ENCODE measurements at places on chromosomes 1 and 21.

- DNase-seq: no peak
Observed at GRCh38 chr1:54190526-54190925, 9.3 kb downstream of the CYB5RL start.

- no peak for DNase-seq
Observed at GRCh38 chr21:25904044-25904695, 169.4 kb downstream of the GABPA start.

DNA sequence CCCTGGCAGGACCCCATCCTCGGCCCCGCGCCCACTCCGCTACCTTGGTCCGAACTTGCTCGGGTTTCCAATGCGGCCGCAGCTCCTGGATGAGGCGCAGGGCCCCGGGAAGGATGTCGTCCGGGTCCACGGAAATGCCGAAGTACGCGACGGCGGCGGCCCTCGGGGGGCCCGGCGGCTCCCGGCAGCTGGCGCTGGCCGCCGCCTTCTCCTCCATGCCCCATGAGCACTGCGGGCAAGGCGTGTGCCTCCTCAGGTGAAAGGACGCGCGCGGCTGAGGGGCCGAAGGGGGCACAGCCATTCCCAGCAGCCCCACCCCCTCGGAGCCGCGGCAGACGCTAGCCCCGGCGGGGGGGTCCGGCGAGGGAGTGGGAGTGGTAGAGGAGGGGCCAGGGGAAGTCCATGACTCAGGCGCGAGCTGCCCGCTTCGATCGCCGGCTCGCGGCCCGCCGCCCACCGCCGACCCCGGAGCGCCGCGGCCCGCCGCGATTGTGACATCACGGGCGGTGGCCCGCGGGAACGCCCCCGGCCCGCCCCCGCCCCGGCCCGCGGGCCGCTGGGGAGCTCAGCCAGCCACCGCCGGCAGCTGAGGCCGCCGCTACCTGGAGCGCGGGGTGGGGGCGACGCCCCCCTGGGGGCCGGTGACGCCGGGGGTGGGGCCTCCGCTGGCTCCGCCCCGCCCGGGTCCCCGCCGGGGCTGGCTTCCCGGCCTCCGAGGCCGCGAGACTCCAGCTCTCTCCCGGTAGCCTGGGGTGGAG lies at the start of gene ETNK2:
Gene ETNK2 (minus strand): TSS at position 493 of the 758 bp plus-strand sequence. CDS start 192 bp downstream, at position 301.
- no peak for DNase-seq

- no peak for DNase-seq
Observed at GRCh38 chr1:236550961-236551851, 27.4 kb downstream of the LGALS8 start.

GRCh38 chr1:228402641-228403025 lies 4.0 kb downstream of the TRIM11 start:
- DNase-seq: no peak

DNA sequence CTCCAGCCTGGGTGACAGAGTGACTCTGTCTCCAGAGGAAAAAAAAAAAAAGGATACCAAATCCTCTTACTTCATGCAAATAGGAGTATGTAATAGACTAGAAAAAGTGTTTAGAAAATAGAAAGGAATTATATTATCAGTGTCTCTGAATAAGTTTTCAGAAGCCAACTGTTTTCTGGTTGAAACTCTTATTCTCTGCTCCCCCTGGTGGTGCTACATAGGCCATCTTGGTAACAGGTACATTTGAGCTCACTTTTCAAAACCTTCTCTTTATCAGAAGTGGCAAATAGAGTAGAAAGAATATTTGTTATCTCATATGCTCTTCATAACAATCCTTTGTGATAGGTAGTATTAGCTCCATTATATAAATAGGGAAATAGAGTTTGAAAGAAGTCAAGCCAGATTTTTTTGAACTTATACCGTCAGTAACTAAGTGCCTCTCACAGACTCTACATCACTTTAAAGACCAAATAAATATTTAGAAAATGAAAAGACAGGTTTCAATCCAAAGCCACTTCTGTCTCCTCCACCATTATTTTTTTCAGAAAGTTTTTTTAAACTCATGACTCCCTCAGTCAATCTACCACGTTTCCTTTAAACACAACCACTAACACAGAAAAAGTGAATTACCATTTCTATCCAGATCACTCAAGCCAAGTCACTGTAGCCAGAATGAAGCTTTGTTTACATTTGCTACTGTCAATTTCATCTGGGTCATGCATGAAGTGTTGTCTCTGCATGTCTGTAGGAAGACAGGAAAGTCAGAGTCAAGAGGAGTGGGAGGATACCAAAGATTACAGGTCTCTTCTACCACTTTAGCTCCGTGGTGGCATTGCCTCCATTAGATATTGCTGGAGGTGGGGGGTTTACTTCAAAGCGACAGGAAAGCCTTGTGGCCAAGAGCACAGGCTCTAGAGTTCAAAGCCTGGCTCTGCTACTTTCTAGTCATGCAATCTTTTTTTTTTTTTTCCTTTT lies 45.6 kb downstream of the IL23R start:
- peak; percentile 6 for DNase-seq

DNA sequence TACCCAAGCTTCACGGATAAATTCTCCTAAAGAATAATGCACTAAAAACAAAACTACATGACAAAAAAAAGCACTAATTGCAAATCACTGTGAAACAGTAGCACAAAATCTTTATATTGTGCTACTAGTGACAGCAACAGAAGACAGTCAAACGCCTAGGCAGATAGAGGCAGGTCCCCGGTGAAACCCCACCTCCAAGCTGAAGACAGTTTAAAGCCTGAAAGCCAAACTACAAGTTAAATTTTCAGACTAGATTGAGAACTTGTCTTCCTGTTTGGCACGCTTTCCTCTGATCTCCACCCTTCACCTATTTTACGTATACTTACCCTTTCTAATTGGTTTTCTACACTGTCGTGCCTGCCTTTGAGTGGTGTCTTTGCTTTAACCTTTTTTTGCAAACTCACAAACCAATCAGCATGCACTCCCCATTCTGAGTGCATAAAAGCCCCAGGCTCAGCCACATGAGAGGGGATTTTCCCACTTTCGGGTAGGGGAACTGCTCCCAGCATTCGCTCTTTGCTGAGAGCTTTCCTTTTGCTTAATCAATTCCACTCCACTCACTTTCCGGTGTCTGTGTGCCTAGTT lies 3.6 kb upstream of the BACH1 start:
- DNase-seq: no peak

DNA sequence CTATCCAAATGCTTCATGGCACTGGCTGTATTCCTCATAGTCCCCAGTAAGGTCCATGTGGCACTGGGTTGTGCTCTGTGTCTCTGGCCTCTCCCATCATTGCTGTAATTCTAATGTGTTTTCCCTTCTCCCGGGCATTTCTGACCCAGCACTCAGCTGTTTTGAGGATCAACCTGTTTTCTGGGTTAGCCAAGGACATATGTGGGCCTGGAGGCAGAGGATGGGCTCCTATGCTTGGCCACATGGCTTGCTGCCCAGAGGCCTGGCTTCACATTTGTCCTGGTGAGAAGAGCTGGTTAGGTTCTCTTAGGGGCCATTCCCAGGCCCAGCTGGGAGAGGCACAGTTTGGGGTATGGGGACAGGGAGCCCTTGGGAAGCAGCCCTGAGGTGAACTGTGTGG lies 103.1 kb downstream of the FAM78B start:
- no peak for DNase-seq

DNA sequence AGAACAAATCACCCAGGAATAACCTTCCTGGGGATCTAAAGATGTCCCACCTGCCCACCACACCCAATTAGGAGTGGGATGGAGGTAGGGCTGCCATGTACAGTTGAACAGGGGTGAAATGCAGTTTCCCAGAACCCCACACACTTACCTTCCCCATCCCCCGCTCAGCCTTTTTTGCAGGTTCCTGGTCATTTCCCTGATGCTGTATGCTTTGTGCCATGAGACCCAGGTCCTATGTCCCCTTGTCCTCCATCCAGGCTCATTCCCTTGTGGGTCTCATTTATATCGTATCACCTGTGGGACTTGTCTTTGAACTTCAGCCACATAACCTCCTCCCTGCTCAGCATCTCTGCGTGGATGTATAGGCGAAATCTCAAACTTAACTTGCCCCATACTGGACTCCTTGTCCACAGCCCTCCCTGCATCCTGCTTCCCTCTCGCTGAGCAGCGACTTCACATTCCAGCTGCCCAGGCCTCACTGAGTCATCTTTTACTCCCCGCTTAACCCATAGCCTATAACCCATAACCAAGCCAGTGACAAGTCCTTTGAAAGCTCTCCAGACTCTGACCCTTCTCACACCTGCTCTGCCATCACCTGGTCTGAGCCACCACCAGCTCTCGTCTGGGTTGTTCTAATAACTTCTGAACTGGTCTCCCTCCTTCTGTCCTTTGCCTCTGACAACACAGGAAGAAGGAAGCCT lies 4.7 kb downstream of the LDLRAD2 start:
- peak; percentile 26 for DNase-seq

GRCh38 chr21:41520560-41521442 lies 12.8 kb upstream of the TMPRSS2 start:
- DNase-seq: no peak

DNA sequence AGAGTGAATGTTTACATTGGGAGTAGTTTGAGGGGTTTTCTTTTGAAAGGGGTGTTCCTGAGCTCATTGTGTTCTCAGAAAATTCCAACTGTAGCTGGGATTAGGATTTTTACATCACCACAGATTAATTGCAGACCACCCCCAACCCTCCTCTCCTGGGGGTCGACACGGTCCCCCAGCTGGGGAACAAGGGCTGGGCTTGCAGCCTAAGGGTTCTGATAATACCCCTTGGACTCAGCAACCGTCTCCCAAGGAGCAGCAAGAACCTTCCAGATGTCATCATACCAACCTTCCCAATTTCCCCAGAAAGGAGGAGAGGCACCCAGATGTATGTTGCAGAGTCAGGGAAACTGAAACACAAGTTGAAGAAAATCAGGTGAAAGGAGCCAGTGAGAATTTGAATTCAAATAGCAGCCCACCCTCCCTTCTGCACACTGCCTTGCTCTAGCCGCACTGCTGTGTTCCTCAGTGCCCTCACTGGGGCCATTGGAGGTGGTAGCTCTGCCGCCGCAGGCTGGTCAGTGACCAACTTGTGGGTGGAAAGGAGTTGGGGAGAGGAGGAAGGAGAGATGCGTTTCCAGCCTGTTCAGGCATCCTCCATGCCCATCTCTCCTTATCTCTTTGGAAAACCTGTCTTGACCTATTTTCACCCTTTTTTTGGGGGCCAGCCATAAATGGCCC lies 14.7 kb upstream of the IGFN1 start:
- no peak for DNase-seq

GRCh38 chr1:192099328-192099727 lies 58.9 kb upstream of the RGS18 start:
- DNase-seq: no peak

GRCh38 chr1:3440300-3440681 lies 14.2 kb upstream of the ARHGEF16 start:
- no peak for DNase-seq

DNA sequence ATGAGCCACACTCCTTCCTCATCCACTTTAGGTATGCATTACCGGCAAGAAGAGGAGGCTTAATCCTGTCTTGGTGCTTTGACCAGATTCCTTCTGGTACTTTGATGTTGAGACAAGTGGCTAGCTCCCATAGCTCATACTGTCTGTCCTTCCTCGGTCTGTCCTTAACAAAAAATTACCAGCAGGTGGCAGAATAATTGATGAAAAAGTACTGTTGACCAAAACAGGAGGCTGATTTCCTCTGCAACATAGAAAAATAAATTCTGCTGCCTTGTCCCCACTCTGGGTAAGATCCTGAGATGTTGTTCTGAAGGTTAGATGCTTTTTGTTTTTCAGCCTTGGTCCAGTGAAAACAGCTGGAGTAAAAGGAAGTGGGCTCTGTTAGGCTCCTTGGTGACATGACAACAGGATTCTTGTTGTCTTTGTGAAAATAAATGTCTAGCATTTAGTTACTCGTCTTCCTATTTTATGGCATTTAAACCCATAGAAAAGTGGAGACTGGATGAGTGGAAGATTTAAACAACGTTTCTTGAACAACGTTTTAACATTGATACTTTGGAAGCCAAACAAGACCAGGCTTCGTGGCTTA lies 11.2 kb upstream of the HJV start:
- DNase-seq: no peak

- no peak for DNase-seq
Observed at GRCh38 chr1:213844632-213845031, 143.1 kb upstream of the PROX1 start.

GRCh38 chr1:91148641-91149069 lies 126.8 kb upstream of the ZNF644 start:
- DNase-seq: no peak

DNA sequence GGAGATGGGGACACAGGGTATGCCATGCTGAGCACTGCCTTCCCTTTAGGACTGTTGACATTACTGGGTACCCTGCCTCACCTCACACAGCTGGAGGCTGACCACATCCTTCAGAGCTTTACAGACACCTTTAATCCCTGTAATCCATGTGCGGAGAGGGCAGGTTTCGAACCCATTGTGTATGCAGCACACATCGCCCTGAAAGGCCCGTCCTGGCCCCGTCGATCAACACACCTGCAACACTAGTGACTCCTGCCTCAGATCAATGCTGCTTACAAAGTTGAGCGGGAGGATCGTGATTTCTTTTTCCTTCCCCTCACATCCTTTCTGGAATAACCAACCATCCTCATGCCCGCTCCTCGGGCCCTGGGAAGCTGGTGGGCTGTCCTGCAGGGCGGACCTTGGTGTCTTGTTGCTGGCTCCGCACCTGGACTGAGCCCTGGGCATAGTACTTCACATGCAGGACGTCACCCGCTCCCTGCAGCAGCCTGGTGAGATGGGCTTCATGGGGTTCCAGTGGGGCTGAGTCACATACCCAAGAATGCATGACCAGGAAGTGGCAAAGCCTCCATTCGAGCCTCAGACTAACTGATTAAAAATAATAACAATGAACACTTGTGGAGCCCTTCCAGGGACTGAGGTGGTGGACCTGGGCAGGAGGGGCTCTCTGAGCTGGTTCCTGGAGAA lies 403.6 kb downstream of the PTPRU start:
- no peak for DNase-seq

DNA sequence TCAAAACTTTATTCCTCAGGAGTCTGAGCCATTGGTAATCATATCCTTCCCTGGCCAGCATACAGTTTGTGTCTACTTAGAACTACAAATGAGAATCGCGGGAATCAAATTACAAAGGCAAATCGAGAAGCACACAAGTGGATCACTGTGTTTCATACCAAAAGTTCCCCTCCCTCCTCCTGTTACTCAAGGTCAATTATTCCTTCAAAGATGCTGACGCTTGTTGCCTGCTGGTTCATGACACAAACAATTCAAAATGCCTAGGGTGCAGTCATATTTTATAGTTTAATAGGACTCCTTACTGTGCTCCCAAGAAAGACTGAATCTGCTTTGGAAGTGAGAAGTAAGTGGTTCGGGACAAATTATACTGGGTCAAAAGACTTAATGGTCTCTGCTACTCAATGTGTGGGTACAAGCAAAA lies 93.0 kb upstream of the PBX1 start:
- DNase-seq: no peak

- peak; percentile 35 for DNase-seq
Observed at GRCh38 chr1:48019714-48020315, 22.6 kb upstream of the TRABD2B start.

GRCh38 chr1:33975961-33976360 lies 112.1 kb downstream of the HMGB4 start:
- DNase-seq: no peak

DNA sequence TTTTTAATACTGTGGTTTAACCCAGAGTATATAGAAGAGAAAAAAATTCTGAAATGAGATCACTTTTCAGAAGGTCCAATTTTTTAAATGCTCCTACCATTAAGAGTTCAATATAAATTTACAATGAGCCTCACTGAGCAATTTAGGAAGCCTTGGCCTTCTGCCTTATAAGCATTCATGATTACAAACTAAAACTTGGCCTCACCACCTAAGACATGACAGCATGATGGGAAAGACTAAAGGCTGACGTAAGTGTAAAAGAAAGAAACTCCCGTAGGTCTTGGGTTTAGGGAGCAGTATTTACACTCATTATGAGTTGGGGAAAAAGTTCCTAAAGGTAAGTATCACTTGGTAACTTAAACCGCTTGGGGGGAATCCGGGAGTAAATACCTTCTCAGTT lies 70.7 kb upstream of the ESRRG start:
- no peak for DNase-seq
